ENCODE measurements at places on chromosomes 11 and 22.

- no peak for DNase-seq
These were observed 5.1 kb downstream of the ZNF70 start for GRCh38 chr22:23745791-23746190.

GRCh38 chr11:4041731-4042391 lies 52.7 kb upstream of the RRM1 start:
- DNase-seq: no peak

DNA sequence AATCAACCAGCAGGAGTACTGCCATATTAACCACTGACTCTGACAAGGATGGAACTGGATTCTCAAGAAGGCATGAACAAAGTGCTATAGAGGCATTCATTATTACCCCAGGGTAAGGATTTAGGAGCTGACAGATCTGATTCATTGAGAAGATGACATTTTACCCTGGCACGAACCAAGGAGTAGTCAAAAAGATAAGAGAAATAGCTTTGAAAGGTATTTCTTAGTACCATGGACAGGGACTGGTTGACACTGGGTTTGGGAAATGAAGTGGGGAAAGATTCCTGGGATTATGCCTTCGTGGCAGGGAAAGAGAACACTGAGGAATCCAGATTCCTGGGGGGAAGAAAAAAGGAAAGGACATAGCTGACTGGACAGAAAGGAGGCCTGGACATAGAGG lies 5.1 kb upstream of the SAAL1 start:
- DNase-seq: no peak

DNA sequence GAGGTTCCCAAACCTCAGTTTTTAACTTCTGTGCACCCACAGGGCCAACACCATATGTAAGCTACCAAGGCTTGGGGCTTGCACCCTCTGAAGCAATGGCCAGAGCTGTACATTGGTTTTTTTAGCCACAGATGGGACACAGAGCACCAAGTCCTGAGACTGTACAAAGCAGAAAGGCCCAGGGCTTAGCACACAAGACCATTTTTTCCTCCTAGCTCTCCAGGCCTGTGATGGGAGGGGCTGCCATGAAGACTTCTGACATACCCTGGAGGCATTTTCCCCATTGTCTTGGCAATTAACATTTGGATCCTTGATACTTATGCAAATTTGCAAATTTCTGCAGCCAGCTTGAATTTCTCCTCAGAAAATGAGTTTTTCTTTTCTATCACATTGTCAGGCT lies 23.4 kb downstream of the CNTF start:
- no peak for DNase-seq

DNA sequence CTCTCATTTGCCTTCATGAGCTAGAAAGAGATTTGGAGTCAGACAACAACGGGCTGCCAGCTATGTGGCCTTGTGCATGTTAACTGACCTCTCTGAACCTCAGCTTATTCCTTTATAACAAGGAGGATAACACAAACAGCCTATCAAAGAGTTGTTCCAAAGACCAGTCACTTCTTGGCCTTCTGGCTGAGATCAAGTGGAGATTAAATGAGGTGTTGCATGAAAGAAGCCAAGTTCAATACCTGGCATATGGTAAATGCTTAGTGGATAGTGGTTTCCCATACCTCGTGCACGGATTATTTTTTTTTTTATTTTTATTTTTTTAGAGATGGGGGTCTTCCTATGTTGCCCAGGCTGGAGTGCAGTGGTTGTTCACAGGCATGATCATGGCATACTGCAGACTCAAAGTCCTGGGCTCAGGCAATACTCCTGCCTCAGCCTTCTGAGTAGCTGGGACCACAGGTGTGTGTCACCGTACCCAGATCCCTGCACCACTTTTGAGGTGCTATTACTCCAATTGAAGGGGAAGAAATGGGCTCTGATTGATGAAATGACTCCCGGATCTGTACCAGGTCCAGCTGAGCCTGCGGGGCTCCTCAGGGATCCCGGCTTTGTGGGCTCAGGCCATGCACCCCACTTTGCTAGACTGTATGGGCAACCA lies 4.9 kb downstream of the LGALS1 start:
- DNase-seq: no peak

- DNase-seq: peak; percentile 60
These were observed 5.9 kb downstream of the RHOG start for GRCh38 chr11:3834664-3835461.
